Renal pelvis (tissue), 12 donors: ENCODE measurements at places on chromosomes 4 and X.
A peak's percentile ranks its signal among the peaks of the same experiment; 100 is the strongest.

DNA sequence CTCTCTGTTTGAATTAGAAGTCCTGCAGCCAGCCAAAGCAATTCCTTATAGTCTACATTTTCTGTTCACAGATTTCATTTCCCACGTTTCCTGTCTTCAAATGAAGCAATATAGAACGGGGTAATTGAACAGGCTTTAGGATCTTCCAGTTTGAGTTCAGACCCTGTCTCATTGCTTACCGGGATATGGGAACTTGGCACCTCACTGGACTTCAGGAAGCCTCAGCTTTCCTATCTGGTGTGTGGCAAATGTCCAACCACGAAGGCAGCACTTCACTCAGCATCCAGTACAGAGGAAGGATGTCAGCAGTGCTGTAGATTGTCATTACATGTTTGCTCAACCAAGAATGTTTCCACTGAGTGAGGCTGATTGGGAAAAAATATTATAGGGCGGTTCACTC lies 271.1 kb upstream of the ZFP42 start:
- DNase-seq: no peak

DNA sequence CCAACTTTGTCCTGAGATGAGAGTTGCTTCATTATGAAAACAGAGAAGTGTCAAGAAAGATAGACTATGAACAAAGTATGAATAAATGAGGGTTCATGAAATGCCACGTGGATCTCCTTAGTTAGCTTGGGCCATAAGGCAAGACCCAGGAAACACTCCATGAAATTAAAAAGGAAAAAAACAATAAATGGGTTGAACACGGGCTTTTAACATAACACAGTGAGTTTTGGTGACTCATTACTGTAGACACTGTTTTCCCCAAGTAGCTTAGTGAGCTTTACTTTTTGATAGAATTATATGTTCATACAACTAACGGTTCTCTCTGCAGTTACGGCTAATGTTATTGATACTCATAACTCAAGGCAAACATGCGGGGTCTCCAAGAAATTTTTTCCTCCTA lies 265.0 kb downstream of the DHX15 start:
- no peak for DNase-seq

DNA sequence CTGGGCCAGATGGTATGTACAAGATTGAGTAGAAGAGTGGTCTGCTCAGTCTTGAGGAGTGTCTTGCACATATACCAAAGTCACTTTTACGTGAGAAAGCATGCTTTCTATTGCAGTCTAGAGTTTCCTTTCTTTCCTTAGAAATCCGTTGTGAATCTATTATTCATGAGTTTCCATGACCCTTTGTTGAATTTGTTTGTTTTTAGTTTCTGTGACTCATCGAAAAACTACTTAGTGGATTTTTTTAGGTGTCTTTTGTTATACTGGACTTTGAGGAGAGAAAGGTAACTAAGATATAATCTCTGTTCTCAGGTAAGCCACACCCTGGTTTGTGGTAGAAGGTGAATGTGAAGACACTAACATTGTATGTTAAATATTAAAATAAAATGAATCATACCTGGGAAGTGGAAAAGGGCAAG lies 23.0 kb downstream of the GALNT7 start:
- no peak for DNase-seq

DNA sequence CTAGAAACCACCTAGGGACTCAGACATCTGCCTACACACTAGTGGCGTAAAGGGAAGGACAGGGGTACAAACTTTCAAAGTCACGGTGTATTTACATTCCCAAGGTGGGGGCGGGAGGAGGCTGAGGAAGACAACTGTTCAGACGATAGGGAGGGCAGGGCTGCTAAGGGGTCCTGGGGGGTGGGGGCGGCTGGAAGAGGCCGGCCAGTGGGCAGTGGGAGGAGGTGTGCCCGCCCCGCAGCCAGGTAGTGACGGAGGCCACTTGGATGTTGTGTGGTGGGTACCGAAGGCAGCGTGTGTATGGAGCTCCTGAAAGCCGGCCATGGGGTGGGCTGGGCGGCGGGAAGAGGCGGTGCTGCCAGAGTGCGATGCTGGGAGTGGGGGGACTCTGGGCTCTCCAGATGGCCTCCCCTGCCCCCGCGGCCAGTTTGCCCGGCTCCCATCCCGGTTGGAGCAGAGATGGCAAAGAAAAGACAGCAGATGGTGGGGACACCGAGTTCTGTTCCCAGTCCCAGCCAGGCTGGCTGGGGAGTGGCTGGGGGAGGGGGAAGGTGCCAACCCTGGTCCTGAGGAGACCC lies 24.2 kb downstream of the L1CAM start:
- DNase-seq: no peak

DNA sequence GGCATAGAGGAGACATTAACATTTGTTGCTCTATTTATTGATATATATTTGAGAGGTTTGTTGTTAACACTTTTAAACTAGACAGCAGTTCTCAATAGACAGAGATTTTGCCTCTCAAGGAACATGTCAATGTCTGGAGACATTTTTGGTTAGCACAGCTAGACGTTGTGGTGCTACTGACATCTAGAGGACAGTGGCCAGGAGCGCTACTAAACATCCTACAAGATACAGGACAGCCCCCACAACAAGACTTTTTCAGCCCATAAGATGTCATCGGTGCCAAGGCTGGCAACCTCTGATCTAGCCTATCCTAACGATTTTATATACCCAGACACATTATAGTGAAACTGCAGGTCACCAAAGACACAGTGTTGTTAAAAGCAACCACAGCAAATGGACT lies 18.4 kb upstream of the CTSO start:
- DNase-seq: no peak

GRCh38 chrX:24241822-24242648 lies 71.8 kb downstream of the SUPT20HL2 start:
- peak; percentile 29 for DNase-seq

DNA sequence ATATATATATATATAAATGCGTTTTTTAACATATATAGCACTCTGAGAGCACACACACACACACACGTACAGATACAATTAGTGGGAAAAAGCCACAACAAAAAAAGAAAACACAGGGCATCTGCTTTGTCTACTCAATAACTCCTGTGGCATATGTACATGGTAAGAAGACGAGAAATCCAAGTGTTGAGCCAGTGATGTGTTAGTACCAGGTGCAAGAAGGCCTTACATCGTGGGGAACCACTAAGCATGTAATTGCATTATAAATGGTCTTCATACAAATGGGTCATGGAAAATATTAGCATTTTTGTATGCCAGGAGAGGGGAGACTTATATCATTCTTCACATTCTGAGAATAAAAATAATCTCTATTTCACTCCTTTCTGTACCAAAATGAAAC lies 62.7 kb upstream of the FAM47B start:
- no peak for DNase-seq

GRCh38 chr4:67684839-67685531 lies 16.0 kb downstream of the UBA6 start:
- no peak for DNase-seq

DNA sequence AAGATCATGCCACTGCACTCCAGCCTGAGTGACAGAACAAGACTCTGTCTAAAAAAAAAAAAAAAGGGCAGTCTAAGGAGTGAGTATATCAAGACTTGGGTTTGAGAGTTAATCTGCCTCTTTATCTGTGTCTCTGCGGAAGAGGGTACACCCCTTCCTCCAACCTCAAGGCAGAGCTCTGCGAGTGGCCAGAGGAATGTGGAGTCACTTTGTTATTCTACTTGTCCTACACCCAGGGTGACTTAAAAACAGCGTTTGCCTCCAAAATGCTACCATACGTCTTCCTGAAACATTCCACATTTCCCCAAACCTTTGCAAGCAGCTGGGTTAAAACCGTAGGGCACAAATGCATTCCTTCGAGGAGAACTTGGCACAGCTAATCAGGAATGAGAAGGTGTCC lies 199.9 kb downstream of the SHOX start:
- no peak for DNase-seq

DNA sequence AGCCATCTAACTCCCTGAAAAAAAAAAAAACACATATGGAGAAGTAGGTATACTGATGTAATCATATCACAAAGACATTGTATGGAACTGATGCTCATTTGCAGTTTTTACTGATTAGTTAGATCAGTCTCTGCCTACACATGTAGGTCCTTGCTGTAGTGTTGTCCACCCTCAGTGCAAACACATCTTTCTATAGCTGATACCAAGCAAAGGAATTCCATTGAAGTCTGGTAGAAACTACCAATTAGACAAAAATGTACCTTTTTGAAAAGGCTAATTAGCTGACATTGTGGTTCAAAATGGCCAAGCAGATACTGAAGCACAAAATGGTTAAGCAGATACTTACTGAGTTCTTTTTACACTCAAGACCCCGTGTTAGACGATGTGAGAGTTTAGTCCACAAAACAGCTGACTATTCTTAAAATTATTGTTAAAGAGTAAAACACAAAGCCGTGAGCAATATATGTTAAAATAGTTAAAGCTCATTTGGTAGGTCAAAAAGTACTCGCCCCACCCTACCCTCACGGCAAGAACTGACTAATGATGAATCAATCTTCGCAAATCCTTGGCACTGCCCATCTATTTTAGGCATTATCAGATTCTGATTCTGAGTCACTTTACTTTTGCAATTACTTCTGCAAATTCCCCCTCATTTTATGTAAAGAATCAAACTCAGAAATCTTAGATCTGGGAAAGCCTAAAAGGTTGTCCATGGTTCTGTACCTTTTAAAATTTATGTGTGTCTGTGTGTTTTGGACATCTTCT lies 40.4 kb downstream of the COL4A6 start:
- DNase-seq: no peak

- no peak for DNase-seq
Measured at GRCh38 chr4:52941450-52941849, 79.3 kb downstream of the RASL11B start.

DNA sequence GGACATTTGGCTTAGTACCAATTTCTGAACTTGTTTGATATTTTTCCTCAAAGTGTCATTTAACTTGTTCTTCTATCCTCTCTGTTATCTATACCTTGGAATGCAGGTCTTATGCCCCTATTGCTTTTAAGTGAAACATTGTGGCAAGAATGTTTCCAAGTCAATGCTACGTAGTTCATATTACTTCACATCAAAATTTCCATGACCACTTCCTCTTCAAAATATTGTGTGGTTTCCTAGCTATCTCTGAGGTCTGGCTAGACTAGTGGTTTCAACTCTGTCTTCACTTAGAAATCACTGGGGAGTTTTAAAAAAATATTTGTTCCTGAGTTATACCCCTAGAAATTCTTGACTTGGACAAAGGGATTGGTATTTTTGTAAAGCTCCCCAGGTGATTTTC lies 20.2 kb upstream of the RASGEF1B start:
- no peak for DNase-seq

DNA sequence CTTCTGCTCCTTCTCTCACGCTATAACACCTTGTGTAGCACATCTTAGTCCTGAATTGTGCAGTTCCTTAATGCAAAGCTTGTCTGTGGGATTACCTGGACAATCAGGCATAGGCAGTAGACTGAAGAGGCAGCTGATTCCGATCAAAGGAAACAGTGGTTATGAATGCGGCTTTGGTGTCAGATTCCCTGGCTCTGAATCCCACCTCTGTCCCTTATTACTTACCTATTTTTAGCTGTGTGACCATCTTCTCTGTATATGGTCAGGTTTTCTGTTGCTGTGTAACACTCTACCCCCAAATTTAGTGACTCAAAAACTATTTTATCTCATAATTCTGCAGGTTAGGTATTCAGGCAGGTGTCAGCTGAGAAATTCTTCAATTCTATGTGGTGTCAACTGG lies 3.2 kb downstream of the ZBTB49 start:
- no peak for DNase-seq

DNA sequence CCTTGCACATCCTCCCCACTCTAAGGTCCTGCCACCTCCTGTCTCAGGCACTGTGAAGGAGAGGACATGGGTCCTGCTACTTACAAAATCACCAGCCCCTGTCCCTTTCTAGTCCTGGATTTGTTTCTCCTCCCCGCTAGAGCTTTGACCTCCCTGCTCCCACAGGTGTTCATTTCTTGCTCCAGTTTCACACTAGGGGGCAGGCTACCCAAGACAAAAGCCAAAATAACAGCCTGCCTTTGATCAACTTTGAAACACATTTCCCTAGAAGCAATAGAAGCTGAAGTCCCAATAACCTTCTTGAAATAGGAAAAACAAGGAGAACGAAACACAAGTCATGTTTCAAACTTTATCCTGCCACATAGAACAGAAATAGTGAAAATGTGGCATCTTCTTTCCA lies 164.4 kb downstream of the QDPR start:
- peak; percentile 35 for DNase-seq

GRCh38 chr4:159425737-159426305 lies 322.9 kb downstream of the RAPGEF2 start:
- peak; percentile 38 for DNase-seq

DNA sequence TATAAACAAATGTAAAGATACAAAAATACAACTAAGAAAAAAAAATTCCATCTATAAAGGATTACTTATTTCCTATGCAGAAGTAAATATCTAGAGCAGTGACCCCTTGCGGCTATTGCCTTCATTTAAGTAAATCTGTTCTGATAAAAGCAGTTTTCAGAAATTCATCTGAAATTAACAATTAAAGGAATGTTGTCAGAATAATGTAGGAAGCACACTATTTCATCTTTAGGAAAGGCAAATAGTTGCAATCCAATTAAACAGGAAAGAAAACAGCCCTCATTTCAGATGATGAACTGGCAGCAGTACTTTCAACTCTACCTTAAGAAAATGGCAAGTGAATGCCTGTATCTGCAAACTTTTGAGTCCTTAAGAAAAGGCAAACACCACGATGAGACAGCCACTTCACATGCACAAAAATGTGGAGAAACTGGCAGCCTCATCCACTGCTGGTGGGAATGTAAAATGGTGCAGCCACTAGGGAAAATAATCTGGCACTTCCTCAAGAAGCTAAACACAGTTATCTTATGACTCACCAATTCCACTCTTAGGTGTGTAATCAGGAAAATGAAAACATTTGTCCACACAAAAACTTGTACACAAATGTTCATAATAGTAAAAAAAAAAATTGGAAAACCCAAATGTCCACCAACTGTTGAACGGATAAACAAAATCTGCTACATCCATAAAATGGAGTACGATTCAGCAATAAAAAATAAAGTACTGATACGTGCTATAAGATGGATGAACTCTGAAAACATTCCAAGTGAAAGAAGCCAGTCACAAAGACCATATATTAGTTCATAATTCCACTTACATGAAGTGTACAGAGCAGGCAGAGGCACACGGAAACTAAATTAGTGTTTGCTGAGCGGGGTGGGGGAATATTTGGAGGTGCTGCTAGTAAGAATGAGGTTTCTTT lies 2.0 kb upstream of the THAP9 start:
- DNase-seq: no peak

DNA sequence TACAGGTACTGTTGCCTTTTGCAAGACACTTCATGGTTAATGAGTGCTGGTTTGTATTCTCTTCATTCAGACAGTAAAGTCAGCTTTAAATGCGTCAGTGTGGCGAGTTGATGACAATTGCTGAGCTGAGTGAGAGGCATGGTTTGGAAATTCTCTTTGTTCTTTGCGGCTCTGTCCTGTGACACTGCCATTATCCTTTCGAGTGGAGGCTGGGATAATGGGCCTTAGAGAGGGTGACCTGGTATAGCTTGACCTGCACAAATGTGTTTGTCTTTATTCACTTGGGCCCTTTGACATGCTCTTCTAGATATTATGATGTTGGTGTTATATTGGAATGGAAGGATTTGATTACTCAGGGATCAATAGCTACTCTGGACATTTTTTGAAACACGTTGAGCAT lies 208.5 kb upstream of the FAT1 start:
- no peak for DNase-seq

GRCh38 chrX:17644001-17644400 lies 93.3 kb upstream of the SCML1 start:
- DNase-seq: no peak
